Natural killer cell (primary cell): ENCODE measurements at places on chromosomes 6 and 20.

GRCh38 chr6:142821164-142821716 lies 123.7 kb downstream of the HIVEP2 start:
- no peak for DNase-seq

DNA sequence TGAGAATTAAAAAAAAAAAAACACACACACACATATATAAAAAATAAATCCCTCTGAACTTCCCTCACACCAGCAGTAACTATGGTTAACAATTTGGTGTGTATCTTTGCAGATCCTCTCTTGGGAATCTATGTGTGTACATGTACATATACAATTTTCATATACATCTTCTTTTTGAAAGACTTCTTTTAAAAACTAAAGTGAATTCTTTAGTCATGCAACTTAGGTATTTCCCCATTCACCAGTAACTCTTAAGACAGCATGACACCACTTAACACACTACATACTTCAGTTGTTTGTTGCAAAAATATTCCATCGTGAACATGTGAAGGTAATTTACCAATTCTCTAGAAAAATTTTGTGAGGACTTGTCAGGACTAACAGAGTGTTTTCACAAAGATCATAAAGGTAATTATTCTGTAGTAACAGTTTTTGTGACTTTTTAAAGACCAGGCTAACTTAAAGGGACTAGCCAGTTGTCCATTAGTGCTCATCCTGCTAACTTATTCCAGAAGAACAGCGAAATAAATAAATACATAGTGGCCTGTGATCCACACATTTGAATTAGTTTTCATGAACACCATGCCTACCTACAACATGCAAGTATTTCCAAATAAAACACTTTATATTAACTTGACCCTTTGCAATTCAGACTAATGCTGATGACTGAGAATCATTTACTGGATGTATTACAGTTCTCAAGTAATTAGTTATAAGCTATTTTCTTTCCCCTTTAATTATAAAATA lies 12.1 kb downstream of the RBM39 start:
- DNase-seq: no peak

GRCh38 chr6:87832025-87832825 lies 130.2 kb upstream of the AKIRIN2 start:
- DNase-seq: no peak

- DNase-seq: no peak
Measured at GRCh38 chr20:40771308-40771610, 82.2 kb upstream of the MAFB start.

DNA sequence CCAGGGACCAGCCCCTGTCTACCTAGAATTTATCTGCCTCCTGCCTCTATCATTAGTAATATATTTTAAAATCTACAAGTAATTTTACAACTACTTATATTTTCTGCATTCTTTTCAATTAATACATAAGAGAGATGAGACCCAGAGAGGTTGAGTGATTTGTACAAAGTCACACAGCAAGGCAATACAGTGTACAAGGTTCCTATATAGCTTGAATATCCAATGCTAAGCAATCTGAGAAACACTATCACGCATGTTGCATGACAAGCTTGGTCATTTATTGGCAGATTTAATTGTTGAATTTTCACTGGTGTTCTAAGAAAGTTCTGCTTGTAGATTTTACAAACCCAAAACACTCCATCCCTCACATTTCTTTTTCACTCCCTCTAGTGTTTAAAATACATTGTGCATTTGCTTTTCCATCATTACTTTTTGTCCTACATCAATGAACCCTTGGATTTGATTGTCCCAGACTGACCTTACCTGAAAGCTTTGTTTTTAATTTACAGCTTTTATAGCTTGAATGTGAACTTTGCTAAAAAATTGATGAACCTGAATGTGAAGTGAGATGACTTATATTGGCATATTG lies 520.9 kb upstream of the CITED2 start:
- no peak for DNase-seq
